Thoracic aorta endothelial cell (primary cell): ENCODE measurements at places on chromosomes 12 and 14. TPM values are rescaled to one million over a fixed set of nuclear protein-coding genes. Genes with fewer than 3 reads are reported as not detected.

The RAD51AP1 gene
- 44.9 and 58.7 TPM in 2 replicates for total RNA-seq

The SOCS2 gene
- 1.7 and 8.3 TPM in 2 replicates for total RNA-seq

The RPGRIP1 gene
- total RNA-seq, result not detected in 2 replicates

The TESPA1 gene
- not detected in 2 replicates for total RNA-seq

The ADAMTS20 gene
- not detected in 2 replicates for total RNA-seq

The MUCL1 gene
- total RNA-seq, result not detected in 2 replicates

The TMEM253 gene
- total RNA-seq, result not detected in 2 replicates

The STAB2 gene
- total RNA-seq, result not detected in 2 replicates

The RNF212B gene
- total RNA-seq, result not detected in 2 replicates
